NCI-H2227 treated with DMSO at 0.1 percent for 48 hours (cell line): ENCODE measurements at places on chromosomes 2 and 18.

DNA sequence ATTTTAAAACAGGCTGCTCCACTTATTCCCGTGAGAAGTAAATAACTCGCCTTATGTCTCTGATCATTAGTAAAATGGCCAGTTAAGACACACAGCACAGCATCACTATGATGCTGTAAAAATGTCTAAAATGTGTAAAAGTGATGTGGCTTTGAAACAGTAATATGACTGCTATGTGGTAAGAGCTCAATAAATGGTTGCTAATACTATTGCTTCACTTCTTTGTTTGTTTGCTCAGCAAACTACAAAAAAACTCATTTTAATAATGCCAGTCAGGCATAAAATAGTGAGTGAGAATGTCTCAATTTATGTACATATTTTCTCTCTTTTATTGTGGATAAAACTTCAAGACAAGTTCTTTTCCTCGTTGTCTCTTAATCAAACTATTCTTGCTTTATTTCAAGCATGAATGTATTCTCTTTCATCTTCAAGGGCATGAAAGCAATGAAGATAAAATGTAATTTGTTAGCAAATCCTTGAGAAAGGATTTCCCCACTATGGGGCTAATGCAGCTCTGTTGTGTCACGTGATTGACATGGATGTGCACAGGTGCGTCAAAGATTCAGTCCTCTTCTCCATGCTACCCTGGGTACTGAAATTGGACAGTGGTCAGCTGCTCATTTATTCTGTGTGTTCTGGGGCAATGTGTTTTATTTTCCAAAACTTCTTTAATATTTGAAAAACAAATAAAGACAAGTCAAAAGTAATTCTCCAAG is 387.2 kb downstream of the TRIB2 start:
- no peak for DNase-seq

- no peak for DNase-seq
These were observed 20.1 kb downstream of the TMEM17 start for GRCh38 chr2:62485761-62486438.

GRCh38 chr18:23635283-23636070 is 27.2 kb downstream of the ANKRD29 start:
- DNase-seq = no peak

- no peak for DNase-seq
These were observed 78.5 kb upstream of the BCL2L11 start for GRCh38 chr2:111042261-111042660.

DNA sequence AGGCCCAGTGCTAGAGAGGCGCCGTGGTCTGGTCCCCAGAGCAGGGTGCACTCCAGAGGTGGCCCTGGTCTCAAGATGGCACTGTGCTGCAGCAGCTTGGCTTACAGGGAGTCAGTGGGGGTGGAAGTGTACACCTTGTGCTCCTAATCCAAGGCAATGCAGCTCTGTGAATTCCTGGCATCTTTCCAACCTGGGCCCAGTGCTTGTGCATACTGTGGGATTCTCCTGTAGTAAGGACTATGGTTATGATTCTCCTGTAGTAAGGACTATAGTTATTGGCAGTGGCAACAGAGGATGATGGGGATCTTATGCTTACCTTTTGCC is 616.7 kb upstream of the REG3G start:
- no peak for DNase-seq

- DNase-seq = no peak
These were observed 75.2 kb upstream of the LCLAT1 start for GRCh38 chr2:30371772-30372373.

DNA sequence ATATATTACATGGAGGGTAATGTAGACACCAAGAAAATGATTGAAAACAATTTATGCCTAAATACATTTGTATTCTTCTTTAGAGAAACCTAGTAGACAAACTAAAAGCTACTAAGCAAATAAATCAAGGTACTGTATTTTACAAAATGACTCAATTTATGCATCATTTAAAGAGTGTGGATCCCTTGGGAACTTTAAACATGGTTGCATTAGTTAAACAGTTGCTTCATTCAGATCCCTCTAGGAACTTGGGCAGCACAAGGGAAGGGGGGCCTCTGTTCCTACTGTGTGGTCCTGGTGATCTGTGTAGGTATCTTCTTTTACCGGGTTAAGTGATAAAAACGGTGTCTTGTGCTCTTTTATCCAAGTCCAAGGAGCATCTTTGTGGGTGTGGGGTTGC is 31.5 kb upstream of the ATP8B1 start:
- DNase-seq = no peak
